ENCODE measurements at places on chromosomes 1 and 21.
A peak's percentile ranks its signal among the peaks of the same experiment; 100 is the strongest.

DNA sequence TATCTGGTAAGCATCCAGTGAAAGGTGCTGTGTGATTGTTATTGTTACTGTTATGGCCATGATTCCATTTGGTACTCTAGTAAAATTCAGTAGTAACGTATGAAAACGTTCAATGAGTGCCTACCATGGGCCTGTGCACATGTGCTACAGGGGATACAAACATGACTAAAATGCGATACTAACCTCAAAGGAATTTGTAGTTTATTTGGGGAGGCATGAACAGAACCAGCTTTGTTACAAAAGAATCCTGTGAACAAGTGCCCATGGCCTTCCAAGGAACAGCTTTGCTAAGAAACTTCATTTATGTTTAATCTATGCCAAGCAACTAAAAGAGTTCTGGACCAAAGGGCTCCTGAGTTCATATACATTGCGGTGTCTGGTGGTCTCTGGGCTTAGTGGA, 28.7 kb downstream of the PTGFR start:
- DNase-seq = no peak

- no peak for DNase-seq
Measured at GRCh38 chr1:35172022-35172421, 20.9 kb downstream of the SFPQ start.

DNA sequence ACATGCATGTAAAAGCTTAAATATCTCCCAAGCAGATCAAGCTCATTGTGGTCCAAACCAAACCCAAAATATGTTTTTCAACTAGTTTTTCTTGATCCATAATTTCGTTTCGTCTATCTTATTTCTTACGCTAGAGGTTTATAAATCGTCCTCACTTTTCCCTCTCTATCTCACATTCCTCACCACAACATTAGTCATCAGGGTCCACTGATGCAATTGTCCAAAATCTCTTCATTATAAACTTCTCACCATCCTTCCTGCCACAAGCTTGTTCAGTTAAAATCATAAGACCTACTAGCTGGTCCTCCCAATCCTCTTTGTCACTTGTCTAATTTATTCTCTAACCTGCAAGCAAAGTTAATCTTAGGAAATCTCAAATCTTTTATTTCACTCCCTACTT, 173.0 kb upstream of the PALMD start:
- no peak for DNase-seq

DNA sequence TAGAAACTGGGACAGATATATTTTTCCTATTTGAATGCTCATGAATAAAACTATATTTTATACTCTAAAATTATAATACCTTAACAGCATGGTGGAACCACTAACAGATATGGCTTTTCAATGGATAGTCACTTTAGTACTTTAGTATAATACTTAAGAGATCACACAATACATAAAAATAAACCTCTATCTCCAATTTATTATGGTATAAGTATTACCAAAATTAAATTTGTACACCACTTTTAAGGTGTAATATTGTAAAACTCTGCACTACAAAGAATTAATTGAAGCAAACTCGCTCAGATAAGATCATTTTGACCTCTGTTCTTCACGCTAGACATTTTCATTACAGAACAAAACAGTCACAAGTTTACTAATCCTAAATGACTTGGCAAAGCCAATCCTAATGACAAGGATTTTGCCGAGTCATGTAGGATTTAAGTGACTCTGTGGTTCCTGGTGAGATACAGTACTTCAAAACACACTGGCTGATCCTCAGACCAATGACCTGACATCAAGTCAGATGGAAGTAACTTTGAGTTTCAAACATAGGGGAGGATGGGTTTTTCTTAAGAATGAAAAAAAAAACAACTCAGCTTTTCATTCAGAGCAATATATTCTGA, 200.6 kb downstream of the SMYD3 start:
- DNase-seq = no peak

- DNase-seq = no peak
Measured at GRCh38 chr1:231201979-231202633, 38.9 kb upstream of the GNPAT start.

- no peak for DNase-seq
Measured at GRCh38 chr1:86205741-86206140, 49.2 kb upstream of the COL24A1 start.

DNA sequence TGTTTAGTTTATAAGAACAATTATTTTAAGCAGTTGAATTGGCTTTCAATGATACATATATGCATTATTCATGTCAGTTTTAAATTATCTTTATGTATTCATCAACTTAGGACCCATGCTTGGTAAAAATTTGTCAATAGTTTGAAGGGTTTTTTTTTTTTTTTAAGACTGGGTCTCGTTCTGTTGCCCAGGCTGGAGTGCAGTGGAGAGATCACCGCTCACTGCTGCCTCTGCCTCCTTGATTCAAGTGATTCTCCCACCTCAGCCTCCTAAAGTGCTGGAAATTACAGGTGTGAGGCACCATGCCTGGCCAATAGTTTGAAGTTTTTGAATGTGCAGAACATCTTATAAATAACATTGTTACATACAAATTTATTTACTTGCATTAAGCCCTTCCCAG, 1671.0 kb upstream of the B3GALT2 start:
- no peak for DNase-seq

DNA sequence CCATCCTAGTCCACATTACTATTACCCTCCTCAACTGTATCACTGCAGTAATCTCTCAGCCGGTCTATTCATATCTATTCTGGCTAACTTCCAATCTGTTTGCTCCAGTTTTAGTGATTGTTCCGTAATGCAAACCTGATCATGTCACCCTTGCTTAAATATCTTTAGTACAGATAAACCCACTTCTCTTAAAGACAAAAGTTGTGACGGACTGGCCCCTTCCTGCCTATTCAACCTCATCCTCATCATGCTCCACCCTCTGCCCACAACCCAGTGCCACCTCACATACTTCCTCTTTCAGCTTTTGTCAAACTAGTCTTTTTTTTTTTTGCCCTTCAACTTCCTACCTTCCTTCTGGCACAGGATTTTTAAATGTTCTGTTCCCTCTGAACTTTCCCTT, 2.8 kb upstream of the C1orf162 start:
- no peak for DNase-seq

GRCh38 chr1:84141182-84142003, 2.7 kb upstream of the PRKACB start:
- no peak for DNase-seq

DNA sequence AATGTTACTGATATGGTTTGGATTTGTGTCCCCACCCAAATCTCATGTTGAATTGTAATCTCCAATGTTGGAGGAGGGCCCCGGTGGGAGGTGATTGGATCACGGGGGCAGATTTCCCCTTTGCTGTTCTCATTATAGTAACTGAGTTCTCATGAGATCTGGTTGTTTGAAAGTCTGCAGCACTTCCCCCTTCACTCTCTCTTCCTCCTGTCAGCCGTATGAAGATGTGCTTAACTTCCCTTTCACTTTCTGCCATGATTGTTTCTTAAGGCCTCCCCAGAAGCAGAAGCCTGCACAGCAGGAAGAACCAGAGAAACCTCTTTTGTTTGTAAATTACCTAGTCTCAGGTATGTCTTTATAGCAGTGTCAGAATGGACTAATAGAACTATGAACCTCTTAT, 28.4 kb downstream of the TRIM33 start:
- no peak for DNase-seq

DNA sequence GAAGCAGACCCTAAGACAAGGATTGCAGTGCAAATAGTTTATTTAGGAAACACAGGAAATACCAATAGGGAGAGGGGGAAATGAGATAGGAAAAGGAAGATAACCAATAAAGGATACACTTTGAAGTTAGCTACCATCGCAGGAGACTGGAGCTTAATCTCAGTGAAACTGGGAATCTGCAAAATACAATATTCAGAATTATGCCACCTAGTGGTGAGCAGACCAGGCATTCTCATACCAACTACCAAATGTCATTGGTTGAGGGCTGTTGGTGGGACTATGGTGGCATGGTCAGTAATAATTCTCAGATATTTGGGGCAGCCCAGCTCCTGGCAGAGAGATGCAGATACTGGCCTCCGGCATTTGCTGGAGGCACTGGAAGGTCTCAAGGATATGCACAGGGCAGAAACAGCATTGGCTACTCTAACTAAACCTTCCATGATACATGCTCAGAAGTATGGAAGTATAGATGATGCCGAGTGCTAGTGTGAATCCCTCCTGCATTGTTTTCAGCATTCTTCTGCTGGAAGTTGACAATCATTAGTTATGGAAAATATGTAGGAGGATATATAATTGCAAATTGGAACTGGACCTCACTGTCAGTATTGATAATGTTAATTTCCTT, 11.8 kb upstream of the ZFP69B start:
- no peak for DNase-seq

DNA sequence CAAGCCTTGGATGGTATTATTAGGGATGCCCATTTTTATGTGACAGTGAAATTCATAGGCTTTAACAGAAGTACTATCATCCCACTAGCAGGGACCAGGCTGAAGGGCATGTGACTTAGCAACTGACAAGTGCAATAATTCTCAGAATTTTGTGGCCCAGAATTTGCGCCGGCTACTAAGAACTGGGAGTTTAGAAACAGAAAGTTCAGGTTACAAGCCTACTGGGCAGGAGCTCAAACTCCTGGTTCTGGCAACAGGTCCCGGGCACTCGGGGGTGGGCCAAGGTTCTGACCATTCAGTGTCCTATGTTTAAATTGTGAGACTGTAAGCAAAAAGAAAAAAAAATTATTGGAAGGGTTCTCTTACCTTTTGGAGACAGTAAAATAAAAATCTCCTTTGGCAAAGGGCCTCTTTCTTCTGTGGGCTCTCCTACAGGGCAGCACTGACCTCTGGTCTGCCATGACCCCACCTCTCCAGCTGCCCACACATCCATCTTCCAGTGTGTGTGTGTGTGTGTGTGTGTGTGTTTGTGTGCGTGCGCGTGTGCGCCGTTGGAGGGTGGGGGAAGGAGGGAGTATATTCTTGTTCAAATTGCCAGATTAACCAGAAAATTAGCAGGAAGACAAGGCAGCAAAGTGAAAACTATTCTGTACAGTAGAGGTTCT, 26.1 kb downstream of the IRF2BP2 start:
- peak; percentile 24 for DNase-seq

Measured in anterior cingulate cortex (tissue), 58 donors.